Regular cardiac myocyte (primary cell): ENCODE measurements at places on chromosomes 16 and 17. TPM values are rescaled to one million over a fixed set of nuclear protein-coding genes. Genes with fewer than 3 reads are reported as not detected.

Gene ZNF19
- total RNA-seq, result 1.3 and 2.8 TPM in 2 replicates

Gene SLC5A10
- under 0.01 TPM in 1 of 2 replicates, not detected in the other for total RNA-seq

Gene OR4D1
- total RNA-seq, result not detected in 2 replicates

Gene ACSM5
- 0.19 TPM in 1 of 2 replicates, not detected in the other for total RNA-seq

Gene OR1A1
- total RNA-seq, result not detected in 2 replicates

Gene TEDC2
- total RNA-seq, result 1.7 and 12.5 TPM in 2 replicates

Gene MGAT5B
- total RNA-seq, result 0.28 and 0.38 TPM in 2 replicates

Gene OTOA
- total RNA-seq, result under 0.01 TPM in 1 of 2 replicates, not detected in the other

Gene CNGB1
- total RNA-seq, result not detected in 2 replicates

Gene TBC1D3I
- under 0.01 TPM in 1 of 2 replicates, not detected in the other for total RNA-seq

Gene ADAM11
- 0.19 and 0.28 TPM in 2 replicates for total RNA-seq

Gene GAS7
- 0.38 and 0.85 TPM in 2 replicates for total RNA-seq

Gene CDRT15
- not detected in 2 replicates for total RNA-seq

Gene DYNLL2
- 16.9 and 30.5 TPM in 2 replicates for total RNA-seq

Gene GPRC5B
- total RNA-seq, result 8.6 and 11.6 TPM in 2 replicates

Gene TLCD3B
- 0.19 TPM in 1 of 2 replicates, not detected in the other for total RNA-seq

Gene TPSB2
- not detected in 2 replicates for total RNA-seq

Gene BOLA2
- total RNA-seq, result 29.9 and 50.0 TPM in 2 replicates

Gene RSL1D1
- total RNA-seq, result 91.3 and 122 TPM in 2 replicates

Gene CACNG3
- not detected in 2 replicates for total RNA-seq

Gene GAST
- total RNA-seq, result not detected in 2 replicates

Gene DPEP3
- total RNA-seq, result not detected in 2 replicates

Gene RBBP6
- total RNA-seq, result 12.5 and 15.8 TPM in 2 replicates

Gene COPRS
- total RNA-seq, result 121 and 180 TPM in 2 replicates

Gene PLD6
- 2.3 and 3.9 TPM in 2 replicates for total RNA-seq

Gene PSMC3IP
- 2.3 and 16.3 TPM in 2 replicates for total RNA-seq

Gene KRTAP2-2
- not detected in 2 replicates for total RNA-seq
